Islet precursor cell (in vitro differentiated cells): ENCODE measurements at places on chromosomes 16 and 17.

GRCh38 chr17:44527954-44528353 lies 24.7 kb upstream of the GPATCH8 start:
- no peak for DNase-seq

DNA sequence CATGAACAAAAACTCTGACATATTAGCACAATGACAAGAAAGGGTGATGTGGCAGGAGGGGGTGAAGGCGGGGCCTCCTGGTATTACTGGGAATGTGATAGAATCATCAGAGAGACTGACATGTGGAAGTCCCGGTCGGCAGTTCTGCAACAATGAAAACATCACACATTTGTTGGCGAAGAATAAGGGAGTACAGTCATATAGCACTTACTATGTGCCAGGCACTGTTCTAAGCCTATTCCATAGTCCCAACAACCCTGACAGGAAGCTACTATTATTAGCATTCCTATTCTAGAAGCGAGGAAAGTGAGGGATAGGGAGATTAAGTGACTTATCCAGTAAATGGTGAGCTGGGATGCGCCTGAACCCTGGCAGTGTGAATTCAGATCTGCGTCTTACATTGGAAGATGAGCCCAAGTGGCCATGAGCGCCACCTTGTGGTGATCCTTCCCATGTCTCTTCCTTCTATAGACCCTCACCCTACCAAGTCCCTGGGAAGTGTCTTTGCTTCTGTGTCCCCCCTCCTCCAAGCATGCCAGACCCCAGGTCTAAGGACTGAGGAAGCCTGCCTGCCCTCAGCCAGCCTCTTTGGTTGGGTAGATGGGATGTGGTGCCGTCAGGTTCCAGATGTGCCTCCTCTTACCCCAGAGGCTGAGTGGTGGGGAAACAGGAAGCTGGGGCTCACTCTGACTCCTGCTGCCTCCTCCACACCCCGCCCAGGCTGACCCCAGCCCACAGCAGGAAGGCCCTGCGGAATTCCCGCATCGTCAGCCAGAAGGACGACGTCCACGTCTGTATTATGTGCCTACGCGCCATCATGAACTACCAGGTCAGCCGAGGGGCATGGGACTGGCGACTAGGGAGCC lies 14.0 kb downstream of the FMNL1 start:
- DNase-seq = peak; percentile 89

DNA sequence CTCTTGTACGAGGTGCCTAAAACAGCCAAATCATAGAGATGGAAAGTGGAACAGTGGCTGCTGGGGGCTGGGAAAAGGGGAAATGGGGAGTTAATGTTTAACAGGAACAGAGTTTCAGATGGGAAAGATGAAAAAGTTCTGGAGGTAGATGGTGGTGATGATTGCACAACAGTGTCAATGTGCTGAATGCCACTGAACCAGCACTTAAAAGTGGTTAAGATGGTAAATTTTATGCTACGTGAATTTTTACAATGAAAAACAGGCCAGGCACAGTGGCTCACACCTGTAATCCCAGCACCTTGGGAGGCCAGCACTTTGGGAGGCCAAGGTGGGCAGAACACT lies 130.4 kb downstream of the C16orf78 start:
- no peak for DNase-seq

DNA sequence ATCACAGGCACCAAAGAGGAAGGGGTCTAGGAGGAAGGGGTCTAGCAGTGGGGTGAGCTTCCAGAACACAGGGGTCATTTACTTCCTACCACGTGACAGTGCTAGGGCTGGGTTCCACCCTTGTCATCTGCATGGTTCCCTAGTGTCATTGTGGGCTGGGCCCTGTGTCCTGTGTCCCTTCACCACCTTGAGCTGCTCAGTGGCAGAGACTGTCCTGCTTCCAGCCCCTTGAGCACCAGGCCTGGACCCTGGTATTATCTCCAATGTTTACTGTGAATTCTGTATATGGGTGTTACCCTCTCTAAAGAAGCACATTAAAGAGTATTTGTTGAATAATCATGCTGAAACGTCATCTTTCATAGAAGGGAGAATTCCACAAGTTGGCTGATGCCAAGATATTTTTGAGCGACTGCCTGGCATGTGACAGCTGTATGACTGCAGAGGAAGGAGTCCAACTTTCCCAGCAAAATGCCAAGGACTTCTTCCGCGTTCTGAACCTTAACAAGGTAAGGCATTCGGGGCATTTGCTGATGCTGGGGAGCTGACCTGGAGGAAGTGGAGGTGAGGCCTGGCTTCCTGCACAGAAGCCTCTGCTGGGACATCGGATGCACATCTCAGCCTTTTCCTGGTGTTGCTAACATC lies 5.5 kb downstream of the NARF start:
- DNase-seq = no peak

GRCh38 chr16:3578121-3578520 lies 918 bp upstream of the NLRC3 start:
- DNase-seq = no peak

- DNase-seq = no peak
Measured at GRCh38 chr16:74168445-74168844, 128.2 kb upstream of the PSMD7 start.

DNA sequence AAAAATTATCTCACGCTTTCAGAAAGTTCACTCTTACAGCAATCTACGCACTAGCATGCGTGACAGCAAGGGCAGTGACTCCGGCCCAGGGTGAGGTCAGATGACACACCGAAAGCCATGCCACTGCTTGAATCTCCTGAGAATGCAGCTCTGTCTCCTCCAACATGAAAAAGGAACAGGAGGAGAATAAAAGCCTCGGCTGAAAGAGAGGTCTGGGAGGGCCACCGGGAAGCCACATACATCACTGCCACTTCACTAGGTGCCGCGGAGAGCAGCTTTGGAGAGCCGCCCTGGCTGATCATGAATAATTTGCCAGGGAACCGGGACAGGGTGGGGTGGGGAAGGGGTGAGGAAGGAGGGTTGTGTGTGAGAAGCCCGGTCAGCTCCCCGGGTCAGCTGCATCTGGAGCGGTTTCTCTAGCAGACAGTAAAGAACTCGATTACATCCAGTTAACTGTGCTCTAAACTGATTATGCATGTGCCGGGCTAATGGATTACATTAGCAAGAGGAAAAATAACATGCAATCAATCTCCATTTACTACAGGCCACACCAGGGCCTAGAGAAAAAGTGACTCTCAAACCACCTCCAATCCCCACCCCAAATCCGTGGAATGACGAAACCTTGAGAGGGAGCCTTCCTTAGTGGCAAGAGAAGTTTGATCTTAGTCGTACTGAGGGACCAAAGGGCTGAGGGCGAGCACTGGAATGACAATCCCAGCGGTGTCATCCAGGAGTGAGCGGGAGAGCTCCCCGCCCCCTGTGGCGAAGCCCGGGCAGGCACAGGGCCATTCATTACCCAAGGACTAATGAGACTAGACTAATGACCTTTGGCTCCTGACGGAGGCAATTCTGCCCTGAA lies 100.3 kb downstream of the ZFHX3 start:
- peak; percentile 49 for DNase-seq

GRCh38 chr16:70680495-70681381 lies 5.1 kb downstream of the MTSS2 start:
- DNase-seq = no peak

- DNase-seq = no peak
Measured at GRCh38 chr17:8713878-8714277, 30.8 kb downstream of the CCDC42 start.

- no peak for DNase-seq
Measured at GRCh38 chr16:63613701-63614100, 1508.2 kb downstream of the CDH11 start.

DNA sequence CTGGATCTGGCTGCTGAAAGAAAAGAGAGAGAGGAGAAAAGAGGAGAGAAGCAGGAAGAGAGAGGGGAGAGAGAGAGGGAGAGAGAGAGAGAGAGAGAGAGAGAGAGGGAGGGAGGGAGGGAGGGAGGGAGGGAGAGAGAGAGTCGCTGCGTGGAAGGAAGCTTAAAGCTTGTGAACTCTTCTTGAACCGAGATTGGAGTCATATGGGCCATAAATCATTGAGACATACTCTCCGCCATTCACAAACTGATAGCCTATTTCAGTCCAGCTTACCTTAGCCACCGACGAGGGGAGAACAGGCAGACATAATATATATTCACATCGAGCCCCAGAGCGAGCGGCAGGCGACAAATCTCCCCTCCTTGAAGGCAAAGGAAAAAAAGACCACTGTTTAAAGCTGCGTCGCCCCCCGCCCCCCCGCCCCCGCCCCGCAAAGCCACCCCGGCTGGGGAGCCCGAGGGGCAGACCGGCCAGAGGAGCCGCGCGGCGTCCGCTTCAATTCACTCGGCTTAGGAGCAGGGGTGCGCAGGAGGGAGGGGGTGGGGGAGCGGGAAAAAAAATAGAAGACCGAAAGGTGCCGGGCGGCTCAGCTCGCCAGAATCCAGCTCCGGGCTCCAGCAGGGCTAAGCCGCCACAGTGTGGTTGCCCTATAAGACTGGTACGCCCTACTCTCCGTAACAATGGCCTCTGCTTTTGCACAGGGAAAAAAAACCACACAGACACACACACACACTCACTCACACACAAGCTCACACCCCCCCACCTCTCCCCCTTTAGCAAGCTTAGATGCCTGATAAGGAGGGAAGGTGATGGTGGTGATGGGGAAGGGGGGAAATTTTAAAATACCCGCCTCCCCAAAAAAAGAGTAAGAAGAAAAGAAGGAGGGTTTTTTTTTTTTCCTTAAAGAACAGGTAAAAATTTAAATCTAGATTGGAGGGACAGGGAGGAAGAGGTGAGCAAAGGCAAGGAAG lies 10.6 kb upstream of the HOXB2 start:
- no peak for DNase-seq

DNA sequence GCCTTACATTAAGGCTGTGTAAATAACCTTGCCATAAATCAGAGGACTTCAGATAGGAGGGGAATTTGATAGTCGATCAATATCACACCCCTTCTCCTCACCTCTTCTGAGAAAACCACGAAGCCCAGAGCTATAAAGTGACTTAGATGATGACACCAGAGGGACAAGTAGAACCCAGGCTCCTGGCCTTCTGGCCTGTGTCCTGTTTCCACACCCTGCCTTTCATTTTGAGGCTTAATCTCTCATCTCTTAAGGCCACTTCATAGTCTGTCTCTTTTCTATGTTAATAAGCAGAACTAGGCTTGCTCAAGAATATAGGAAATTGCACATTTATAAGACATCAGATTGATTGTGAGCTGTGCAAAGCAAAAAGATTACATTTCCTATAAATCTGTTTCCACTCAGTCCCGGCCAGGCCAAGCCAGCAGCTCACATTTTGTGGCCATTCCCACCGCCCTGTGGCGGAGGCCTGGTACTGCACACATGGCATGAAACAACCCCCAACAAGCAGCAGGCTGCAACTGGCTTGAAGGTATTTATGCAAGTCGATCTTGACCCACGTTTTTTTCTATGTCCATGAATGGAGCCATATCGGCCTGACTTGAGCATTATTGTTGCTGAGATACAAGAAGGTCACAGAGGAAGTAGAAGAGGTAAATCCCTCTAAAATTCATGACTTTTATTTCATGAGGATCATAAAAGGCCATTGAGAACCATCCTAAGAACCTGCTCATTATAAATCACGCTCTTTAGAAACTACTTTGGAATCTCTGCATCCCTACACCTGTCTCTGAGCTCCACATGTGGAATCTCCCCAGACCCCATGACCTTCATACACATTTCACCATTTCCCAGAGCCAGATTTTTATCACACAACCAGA lies 93.7 kb downstream of the PMP22 start:
- peak; percentile 94 for DNase-seq

GRCh38 chr16:27474921-27475320 lies 72.9 kb downstream of the IL21R start:
- DNase-seq = no peak

DNA sequence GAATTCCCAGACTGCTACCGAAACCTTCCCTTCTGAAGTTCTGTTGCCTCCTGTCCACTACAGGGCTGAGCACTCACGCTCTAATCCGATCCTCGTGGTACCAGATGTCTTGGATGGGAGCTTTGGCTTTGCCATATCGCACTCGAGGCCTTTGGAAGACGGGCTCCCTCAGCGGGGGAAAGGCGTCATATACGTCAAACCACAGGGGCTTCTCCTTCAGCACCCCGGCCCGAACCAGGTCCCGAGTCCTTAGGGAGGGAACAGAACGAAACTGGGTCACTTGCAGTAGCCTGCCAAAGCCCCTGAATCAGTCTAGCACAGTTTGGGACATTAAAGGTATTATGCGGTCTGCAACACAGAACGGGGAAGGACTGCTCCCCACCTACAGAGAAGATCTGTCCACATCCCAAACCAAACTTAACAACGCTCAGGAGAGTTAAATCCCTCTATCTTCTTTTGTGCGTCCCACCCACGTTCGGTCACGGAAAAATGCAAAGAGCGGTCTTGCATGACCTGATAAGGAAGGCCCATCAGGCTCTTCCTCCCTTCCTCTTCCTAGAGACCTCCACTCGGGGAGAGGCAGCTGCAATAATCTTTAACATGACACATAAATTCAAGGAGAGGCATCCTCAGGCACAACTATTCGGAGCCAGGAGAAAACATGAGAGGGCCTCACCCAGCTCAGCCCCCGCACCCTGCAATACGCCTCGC lies 526 bp downstream of the MRPS23 start:
- DNase-seq = no peak

DNA sequence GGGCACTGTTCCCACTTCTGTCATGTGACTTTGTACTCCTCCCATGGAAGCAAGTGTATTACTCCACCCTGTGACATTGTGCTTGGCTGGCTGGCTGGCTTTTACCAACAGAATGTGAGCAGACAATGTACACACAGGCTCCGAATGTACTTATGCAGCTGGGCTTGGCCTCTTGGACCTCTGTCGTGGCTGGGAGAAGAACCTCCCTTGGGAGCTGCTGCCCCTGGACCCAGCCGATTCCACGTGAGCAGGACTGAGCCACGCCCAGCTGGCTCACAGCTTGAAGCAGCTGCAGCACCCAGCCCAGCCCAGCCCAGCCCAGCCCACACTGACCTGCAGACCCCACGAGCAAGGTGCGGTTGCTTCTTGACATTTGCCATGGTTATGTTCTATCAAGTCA lies 177.5 kb downstream of the RBFOX3 start:
- no peak for DNase-seq

DNA sequence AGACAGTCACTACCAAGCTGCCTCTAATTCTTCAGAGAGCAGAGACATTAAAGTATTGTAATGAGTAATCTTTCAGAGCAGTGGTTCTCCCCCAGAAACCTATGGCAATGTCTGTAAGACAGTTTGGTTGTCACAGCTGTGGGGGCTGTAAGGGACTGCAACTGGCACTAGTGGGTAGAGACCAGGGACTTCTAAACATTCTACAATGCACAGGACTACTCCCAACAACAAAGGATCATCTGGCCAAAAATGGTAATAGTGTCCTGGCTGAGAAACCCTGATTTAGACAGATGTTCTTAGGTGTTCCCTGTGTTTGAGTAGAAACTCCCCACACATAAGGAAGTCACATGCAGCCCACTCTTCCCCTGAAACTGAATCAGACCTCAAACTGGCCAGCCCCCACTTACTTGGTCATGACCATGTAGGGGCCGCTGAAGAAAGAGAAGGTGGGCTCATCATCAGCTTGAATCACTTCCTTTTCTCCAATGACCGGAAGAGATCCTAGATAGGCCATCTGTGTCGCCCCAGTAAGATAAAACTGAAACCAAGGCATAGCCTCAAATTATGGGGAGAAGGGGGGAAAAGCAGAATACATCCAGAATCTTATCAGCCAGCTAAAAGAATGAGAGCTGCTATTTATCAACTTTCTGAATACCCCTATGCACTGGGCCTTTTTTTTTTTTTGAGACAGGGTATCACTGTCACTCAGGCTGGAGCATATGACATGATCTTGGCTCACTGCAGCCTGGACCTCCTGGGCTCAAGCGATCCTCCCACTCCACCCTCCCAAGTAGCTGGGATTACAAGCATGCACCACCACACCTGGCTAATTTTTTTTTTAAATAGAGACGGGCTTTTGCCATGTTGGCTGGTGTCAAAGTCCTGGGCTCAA lies 75.8 kb downstream of the TEX14 start:
- no peak for DNase-seq
